Right atrium auricular region (tissue), 2 donors: ENCODE measurements at places on chromosomes 6 and 20. TPM values are rescaled to one million over a fixed set of nuclear protein-coding genes. Genes with fewer than 3 reads are reported as not detected.

GRCh38 chr20:36604952-36605398, 604 bp upstream of the RAB5IF start:
- H3K27me3 ChIP-seq: no peaks in the 10 kb centered on the region
- H3K4me1 ChIP-seq: no peaks in the 10 kb centered on the region
- peak; percentile 63 for DNase-seq
- peak overlapping the region; percentile 83 for H3K27ac ChIP-seq
- peak overlapping the region; percentile 89 for H3K4me3 ChIP-seq

DNA sequence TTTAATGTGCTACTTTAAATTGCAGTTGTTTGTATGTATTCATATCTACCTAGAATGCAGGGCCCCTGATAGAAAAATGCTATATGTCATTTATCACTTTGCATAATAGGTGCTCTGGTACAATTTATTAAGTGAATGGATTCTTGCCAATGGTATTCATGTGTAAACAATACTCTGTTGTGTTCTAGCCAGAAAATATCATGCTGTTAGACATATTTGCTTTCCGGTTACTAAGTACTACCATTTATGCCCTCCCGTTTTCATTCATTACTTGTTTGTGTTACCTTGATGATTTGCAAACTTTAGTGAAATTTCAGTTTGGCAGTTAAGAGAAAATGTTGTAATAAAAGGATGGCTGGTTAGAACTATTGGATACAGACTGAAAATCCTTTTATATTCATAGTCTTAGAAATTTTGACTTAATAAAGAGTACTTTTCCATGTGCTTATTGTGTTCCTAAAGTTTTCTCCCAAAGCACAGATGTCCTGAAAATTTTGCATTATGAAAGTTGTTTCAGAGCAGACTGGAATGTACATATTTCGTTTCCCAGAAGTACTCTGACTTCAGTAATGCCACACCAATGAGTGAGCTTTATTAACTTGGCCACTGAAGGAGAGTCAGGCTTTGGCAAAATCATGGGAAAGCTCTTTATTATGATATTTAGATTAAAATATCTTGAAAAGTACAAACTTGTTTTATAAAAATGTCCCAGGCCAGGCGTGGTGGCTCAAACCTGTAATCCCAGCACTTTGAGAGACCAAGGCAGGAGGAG, 31.5 kb downstream of the RPF2 start:
- H3K27ac ChIP-seq: no peak overlapping the region
- no peaks in the 10 kb centered on the region for H3K27me3 ChIP-seq
- H3K4me1 ChIP-seq: no peaks in the 10 kb centered on the region
- no peak overlapping the region for H3K4me3 ChIP-seq
- no peak for DNase-seq
- peaks cover 50% of the 10 kb centered on the region for H3K36me3 ChIP-seq

- peaks cover 36% of the 10 kb centered on the region for H3K4me1 ChIP-seq
- H3K36me3 ChIP-seq: no peaks in the 10 kb centered on the region
- DNase-seq: no peak
- no peak overlapping the region for H3K27ac ChIP-seq
- no peak overlapping the region for H3K4me3 ChIP-seq
Observed at GRCh38 chr6:21996425-21997118, 300.3 kb downstream of the PRL start.

- no peaks in the 10 kb centered on the region for H3K36me3 ChIP-seq
- no peaks in the 10 kb centered on the region for H3K27me3 ChIP-seq
- H3K4me1 ChIP-seq: no peaks in the 10 kb centered on the region
Observed at GRCh38 chr20:44001667-44002596, 87.3 kb downstream of the TOX2 start.

DNA sequence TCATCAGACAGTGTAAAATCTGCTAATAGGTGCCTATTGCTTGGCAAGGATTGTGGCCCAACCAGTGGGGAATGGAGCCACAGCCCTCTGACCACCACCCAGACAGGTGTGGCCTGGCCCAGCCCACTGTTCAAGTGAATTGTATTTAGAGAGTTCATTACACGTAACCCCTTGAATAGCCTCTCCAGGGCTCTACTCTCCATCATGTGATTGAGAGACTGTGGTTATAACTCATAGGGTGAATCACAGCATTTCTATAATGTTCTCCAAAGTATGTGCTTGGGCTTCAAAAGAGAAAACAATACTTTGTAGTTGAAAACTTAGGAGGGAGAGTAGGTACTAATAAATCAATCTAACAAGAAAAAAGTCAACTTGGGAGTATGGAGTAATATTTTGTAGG, 38.4 kb downstream of the ALDH8A1 start:
- H3K36me3 ChIP-seq: no peaks in the 10 kb centered on the region
- no peak for DNase-seq
- H3K27ac ChIP-seq: no peak overlapping the region
- no peak overlapping the region for H3K4me3 ChIP-seq

DNA sequence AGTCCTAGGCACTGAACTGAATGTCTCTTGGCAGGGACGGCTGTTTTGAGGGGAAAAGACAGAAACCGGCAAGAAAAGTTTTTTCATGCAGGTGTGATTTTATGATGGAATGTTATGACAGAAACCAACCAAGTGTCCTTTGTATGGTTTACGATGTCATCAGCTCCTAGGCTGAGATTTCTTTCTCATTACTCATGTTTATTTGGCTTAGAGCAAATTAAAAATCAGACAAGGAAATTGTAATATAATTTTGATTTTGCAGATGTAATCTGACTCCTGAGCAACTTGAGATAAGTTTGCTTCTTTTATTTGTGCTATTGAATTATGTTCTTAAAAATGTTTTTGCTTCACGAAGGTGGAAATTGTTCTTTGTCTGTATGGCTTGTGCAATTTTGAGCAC, 58.8 kb upstream of the MAP3K7 start:
- no peaks in the 10 kb centered on the region for H3K4me1 ChIP-seq
- H3K4me3 ChIP-seq: no peak overlapping the region
- DNase-seq: no peak
- H3K36me3 ChIP-seq: no peaks in the 10 kb centered on the region

DNA sequence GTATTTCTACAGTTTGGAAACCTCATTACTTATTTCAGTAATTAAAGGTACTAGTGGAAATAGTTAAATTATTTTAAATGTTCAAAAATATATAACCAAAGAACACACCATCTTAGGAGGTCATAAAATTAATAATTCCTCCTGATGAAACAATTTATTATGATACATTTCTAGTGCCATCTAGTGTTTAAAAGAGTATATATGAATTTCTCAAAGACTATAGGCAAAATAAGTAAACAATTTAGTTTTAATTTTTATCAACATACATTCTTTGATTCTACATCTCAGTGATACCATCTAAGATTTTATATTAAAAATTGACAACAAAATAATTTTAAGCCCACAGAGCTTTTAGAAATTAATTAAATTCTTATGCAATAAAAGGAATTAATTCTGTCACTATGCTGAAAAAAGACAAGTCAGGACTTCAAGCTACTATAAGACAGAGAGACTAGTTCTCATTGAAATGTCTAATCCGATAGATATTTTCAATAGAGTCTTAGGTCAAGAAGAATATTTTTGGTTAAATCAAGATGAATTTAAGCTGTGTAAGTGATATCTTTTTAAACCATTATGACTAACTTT, 107.8 kb upstream of the RNF217 start:
- no peaks in the 10 kb centered on the region for H3K36me3 ChIP-seq

DNA sequence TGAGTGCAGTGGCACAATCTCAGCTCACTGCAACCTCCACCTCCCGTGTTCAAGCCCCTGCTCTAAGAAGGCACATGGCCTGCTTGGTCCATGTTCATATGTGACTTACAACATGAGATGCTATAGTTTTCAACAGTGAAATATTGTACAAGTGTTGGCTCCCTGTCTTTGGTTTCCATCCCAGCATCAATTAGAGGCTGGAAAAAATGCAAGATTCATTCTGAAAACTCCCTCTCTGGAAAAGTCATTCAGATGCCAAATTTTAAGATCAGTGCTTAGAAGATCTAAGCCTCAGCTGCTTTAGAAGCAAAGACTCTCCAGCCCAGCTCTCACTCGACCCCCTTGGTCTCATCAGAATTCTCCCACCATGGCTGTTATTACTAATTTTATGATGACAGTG, 398.9 kb downstream of the KIF16B start:
- H3K36me3 ChIP-seq: no peaks in the 10 kb centered on the region
- H3K27me3 ChIP-seq: no peaks in the 10 kb centered on the region
- no peak for DNase-seq
- no peak overlapping the region for H3K4me3 ChIP-seq
- no peaks in the 10 kb centered on the region for H3K4me1 ChIP-seq
- no peak overlapping the region for H3K27ac ChIP-seq

DNA sequence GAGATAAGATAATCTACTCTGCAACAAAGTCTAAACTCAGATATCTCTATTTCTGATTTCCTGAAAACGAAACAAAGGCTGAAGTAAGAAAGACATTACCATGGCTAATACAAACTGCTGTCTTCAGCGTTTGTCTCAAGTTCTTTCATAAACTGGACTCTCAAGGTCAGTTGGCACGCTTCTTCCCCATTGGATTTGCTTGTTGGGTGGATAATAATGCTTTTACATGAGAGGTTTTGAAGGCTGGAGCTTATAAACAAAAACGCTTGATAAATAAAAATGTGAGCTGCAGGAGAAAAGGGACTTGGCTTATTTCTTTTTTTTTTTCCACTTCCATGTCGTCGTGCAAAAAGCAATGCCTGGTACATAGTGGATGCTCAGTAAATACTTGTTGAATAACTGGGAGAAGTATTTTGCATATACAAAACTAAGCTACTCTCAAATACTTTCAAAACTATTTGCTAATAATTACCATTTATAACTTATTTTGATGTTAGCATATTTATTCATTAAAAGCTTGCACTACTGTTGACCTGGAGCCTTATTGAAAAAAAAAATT, 65.7 kb upstream of the EEF1A1 start:
- no peaks in the 10 kb centered on the region for H3K27me3 ChIP-seq
- DNase-seq: no peak
- H3K36me3 ChIP-seq: no peaks in the 10 kb centered on the region
- H3K27ac ChIP-seq: peak overlapping the region; percentile 89
- no peaks in the 10 kb centered on the region for H3K4me1 ChIP-seq

DNA sequence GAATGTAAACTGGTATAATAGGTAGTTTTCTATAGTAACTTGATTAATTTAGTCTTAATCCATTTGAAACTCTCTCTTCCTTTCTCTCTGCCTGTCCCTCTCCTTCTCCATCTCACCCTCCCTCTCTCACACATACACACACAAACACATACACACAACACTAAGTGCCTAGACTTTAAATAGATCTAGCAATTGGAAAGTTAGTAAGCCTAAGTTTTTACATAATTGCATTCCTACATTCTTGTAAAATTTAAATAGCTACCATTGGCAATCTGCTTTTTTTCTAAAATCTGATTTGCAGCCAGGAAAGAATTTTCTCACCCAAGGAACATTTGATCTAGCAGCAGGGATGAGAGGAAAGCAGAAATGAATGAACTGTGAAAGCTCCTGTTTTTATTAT, 15.7 kb downstream of the GFRA4 start:
- no peak overlapping the region for H3K4me3 ChIP-seq
- H3K36me3 ChIP-seq: peaks cover 37% of the 10 kb centered on the region
- no peak for DNase-seq
- H3K27me3 ChIP-seq: no peaks in the 10 kb centered on the region
- H3K4me1 ChIP-seq: no peaks in the 10 kb centered on the region

GRCh38 chr6:32692019-32692418, 25.6 kb upstream of the HLA-DQB1 start:
- no peak overlapping the region for H3K4me3 ChIP-seq
- H3K4me1 ChIP-seq: no peaks in the 10 kb centered on the region
- no peak for DNase-seq
- no peak overlapping the region for H3K27ac ChIP-seq

DNA sequence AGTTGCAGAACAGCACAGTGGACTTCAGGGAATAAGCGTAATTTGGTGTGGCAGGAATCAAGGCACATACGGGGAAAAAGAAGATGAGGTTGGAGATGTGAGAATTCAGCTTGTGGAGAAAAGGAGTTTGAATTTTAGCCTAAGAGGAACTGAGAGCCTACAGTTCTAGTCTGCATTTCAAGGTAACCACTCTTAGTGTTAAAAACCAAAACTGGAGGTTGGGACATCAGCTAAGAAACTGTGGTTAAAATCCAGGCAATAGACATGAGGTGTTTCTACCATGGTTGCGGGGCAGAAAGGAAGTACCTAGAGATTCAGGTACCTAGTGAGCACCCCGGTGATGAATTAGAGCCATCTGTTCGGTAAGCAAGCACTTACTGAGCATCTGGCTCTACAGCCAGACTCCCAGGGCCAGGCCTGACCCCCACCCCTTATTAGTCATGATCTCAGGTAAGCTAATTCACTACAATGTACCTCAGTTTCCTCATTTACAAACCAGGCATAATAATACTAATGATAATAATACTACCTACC, 44.4 kb downstream of the FAXC start:
- DNase-seq: no peak
- H3K27me3 ChIP-seq: no peaks in the 10 kb centered on the region
- no peaks in the 10 kb centered on the region for H3K4me1 ChIP-seq
- no peak overlapping the region for H3K4me3 ChIP-seq

- no peak overlapping the region for H3K4me3 ChIP-seq
- DNase-seq: no peak
Observed at GRCh38 chr20:953742-954141, 37.6 kb upstream of the ANGPT4 start.

DNA sequence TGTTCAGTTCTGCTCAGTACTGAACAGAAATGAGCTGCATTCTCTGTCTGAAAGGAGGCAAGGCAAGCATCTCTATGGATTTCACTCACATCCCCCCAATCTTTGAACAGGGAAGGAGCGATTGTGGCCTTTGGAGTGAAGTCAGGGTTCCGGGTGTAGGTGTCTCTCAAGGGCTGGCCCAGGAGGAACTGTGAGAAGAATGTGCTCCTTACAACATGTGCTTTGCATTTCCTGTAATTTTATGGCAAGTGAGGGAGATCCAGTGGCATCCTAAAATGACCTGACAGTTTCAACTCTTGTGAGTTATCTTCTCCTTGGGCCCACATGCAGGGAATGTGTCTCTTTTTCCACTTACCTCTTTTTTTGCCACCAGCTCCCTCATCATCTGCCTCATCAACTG, 63.0 kb upstream of the RIN2 start:
- H3K27me3 ChIP-seq: no peaks in the 10 kb centered on the region
- H3K36me3 ChIP-seq: no peaks in the 10 kb centered on the region
- no peak for DNase-seq
- H3K4me3 ChIP-seq: no peak overlapping the region
- H3K27ac ChIP-seq: no peak overlapping the region

DNA sequence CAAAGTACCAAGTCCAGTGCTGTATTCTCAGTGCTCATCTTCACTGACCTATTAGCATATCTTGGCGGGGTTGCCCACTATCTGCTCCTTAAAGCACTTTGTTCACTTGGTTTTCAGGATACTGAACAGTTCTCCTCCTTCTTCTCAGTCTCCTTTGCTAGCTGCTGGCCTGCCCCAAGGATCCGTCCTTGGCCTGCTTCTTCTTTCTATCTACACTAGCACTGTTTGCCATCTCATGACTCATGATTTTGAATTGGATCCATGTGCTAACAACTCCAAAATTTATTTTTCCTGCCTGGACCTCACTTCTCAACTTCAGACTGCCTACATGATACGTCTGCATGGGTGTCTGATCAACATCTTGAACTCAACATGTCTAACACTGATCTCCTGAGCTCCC, 15.5 kb downstream of the TPD52L1 start:
- H3K36me3 ChIP-seq: no peaks in the 10 kb centered on the region
- peaks cover 7% of the 10 kb centered on the region for H3K4me1 ChIP-seq
- H3K4me3 ChIP-seq: no peak overlapping the region
- no peak for DNase-seq

GRCh38 chr6:25476126-25476525, 175.9 kb upstream of the SCGN start:
- H3K36me3 ChIP-seq: peaks cover 3% of the 10 kb centered on the region
- H3K27me3 ChIP-seq: no peaks in the 10 kb centered on the region
- no peaks in the 10 kb centered on the region for H3K4me1 ChIP-seq
- DNase-seq: no peak
- H3K4me3 ChIP-seq: no peak overlapping the region
- no peak overlapping the region for H3K27ac ChIP-seq

CGA gene
- 0.52 TPM for total RNA-seq

SLA2 gene
- total RNA-seq: 0.37 TPM

OR2J3 gene
- total RNA-seq: not detected
